ENCODE measurements at places on chromosomes 5 and 9.

- DNase-seq, result no peak
These were observed 239.4 kb upstream of the PIK3R1 start for GRCh38 chr5:67976181-67976580.

- DNase-seq, result no peak
These were observed 4.3 kb downstream of the TRAF2 start for GRCh38 chr9:136890661-136891060.

GRCh38 chr9:89370593-89370992 is 52.3 kb downstream of the SECISBP2 start:
- no peak for DNase-seq

- no peak for DNase-seq
These were observed 15.5 kb upstream of the SMIM23 start for GRCh38 chr5:171770153-171770552.

DNA sequence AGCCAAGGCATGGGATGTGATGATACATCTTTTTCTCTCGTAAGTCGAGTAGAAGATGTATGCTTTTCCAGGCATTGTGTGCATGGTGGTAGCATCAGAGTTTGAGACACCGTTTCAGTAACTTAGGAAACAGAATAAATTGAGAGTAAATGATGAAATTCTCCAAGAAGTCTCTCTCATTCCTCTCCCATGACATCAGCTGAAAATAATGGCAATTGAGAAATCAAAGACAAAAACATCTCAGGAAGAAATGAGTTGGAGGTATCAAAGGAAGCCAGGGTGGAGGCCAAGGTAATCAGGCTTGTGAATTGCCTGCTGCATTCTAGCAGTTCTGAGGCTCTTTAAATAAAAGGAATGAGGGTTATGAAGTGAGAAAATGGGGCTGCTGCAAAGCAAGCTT is 53.9 kb downstream of the SGCD start:
- DNase-seq, result peak; percentile 80

GRCh38 chr5:169431386-169431785 is 130.4 kb upstream of the SLIT3 start:
- no peak for DNase-seq

DNA sequence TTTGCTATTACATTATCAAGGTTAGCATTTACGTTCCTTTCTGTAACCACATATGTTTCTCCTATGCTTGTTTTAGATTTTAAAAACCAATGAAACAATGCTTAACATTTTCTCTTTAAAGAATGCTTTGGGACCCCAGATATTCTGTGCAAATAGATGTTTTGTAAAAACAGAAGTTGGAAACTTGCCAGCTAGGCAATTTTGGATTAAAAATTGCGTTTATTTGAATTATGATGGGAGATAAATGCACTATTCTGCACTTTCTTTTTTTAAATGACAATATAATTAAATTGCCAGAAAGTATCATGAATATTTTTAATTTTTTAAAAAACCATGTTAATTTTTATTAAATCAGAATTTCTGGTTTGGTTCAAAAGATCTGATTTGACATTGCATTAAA is 81.6 kb downstream of the MACIR start:
- no peak for DNase-seq

DNA sequence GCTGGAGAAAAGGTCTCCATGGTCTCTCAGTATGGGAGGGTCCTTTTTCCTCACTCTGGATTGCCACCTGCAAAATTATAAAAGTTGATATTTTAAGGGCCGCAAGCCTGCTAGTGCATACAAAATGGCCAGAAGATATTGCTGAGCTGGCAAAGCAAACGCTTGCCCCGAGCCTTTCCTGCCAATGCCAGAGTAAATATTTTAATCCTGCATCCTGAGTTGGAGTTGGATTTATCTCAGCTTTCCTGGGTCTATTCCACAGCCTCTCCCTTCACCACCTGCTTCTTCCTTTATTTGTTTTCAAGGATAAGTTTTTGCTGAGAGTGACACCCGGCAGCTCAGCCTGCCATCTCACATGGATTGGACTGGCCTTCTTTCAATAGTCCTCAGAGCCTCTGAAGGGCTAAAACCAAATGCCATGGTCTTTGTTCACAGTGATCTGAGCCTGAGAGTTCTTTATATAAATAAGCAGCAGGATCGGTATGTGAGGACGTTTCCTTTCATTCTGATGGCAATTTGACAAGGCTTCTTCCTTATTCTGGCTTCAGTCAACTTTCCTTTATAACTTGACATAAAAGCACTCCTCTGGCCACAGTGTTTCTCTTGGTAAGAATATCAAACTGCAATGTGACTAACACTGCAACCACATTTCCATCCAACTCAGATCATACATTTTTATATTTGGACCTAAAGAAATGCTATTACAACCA is 170.1 kb downstream of the ADAMTS12 start:
- no peak for DNase-seq

GRCh38 chr5:172584638-172585037 is 56.4 kb upstream of the NEURL1B start:
- DNase-seq, result no peak

GRCh38 chr5:73137563-73138530 is 17.5 kb downstream of the TMEM171 start:
- no peak for DNase-seq

DNA sequence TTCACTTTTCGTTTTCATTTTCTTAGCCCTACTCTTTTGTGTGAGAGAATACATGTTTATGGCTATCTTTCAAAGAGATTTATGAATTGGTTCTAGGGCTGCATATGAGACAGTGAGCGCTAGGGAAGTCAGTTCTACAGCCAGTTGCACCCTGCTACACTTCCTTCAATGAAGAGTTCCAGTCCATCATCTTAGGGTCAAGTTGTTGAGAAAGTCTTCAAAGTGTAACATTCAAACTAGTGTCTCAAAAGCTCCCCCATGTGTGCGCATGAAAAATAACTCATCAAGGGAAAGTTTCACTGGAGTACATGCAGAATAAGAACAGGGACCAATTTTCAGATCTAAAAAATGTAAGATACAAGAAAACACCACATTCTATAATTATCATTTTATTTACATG is 317.2 kb downstream of the DEPDC1B start:
- peak; percentile 10 for DNase-seq

GRCh38 chr9:96379461-96379860 is 4.0 kb downstream of the SLC35D2 start:
- DNase-seq, result no peak

DNA sequence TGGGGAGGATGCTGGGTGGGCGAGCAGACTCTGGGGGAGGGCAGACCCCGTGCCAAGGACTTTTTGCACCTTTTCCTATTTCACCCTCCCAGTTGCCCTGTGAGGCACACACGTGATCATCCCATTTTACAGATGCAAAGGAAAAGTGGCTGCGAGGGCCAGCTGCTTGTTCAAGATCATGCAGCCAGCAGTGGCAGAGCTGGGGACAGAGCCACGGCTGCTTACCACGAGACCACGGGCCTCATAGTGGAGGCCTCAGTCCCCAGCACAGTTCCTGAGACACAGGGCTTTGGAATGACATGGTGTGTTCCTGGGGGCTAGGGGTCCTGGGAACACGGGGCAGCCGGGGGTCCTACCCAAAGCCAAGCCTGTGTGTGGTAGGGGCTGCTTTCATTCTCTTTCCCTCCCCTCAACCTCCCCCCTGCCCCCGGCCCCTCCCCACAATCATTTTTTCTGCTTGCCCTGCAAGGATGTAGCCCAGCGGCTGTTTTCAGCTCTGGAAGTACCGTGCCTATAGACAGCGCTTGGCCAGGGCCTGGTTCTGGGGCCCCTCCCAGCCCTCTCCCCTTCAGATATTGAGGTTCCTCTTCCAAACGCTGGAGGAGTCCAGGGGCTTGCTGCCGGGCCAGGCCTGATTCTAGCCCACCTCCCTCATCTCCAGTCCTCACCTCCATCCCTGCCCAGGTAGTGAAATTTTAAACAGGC is 58.5 kb upstream of the IER5L start:
- no peak for DNase-seq

DNA sequence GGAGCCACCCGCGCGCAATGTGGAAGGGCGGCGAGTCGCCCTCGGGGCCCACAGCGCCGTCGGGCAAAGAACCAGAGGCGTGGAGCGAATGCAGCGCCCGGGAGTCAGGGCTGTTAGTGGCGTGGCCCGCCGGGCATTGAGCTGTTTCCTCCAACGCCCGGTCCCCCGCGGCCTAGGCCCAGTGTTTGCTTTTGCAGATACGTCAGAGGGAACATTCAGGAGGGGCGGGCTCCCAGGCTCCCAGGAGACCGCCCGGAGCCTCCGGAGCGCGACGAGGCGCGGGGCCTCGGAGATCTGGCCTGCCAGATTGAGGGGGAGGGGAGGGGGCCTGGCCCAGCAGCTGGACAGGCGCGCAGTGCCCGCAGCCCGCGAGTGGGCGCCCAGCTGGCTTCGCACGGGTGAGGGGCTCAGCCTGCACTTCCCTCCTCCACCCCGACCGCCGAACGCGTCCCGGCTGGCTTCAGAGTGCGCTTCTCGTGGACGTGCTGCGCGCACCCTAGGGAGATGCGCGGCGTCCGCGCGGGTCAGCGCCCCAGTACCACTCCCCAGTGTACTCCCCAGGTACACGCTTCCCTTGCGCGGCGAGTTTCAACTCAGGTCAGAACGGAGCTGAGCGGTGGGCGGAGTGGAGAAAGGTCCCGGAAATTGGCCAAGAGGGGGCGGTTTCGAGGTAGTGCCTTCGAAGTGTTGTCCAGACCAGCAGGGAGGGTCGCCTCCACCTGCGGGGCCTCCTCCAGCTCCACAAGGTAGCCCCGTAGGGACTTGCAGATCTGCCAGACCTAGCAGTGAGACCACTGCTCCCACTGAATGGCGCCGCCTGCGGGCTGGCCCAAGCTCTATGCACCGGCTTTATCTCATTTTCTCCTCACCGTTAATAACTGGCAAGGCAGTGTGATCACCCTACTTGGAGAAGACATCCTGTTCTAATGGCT is 130.4 kb downstream of the TMEM174 start:
- no peak for DNase-seq

GRCh38 chr5:171157276-171157675 is 151.8 kb upstream of the TLX3 start:
- DNase-seq, result no peak

DNA sequence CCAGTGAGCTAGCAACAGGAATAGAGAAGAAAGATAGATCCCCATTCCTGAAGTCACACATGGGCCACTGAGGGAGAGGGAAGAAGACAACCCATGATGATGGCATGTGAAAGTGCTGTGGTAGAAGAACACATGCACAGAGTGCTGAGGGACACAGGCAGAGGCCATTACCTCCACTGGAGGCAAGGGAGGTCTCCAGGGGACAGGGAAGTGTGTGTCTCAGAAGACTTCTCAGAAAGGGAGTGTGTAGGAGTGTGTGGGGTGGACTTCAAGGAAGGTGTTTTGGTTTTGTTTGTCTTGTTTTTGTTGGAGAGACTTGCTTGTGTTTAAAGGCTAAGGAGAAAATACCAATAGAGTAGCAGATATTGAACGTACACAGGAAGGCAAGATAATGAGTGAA is 77.0 kb upstream of the SMARCA2 start:
- DNase-seq, result no peak

- no peak for DNase-seq
These were observed 47.6 kb downstream of the THBS4 start for GRCh38 chr5:80082731-80083100.

GRCh38 chr5:152736906-152737305 is 331.8 kb upstream of the NMUR2 start:
- DNase-seq, result no peak

- DNase-seq, result no peak
These were observed 110.8 kb upstream of the CTSL start for GRCh38 chr9:87615136-87615535.

DNA sequence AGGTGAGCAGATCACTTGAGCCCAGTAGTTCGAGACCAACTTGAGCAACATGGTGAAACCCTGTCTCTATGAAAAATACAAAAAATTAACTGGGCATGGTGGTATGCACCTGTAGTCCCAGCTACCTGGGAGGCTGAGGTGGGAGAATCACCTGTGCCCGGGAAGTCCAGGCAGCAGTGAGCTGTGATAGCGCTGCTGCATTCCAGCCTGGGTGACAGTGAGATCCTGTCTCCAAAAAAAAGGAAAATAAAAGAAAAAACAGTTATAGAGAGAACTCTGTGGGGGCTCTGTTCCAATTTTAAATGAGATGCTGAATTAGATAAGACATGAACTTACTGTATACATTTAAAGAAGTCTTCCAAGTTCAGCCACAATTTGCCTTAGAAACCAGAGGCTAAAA is 44.2 kb downstream of the SLC38A9 start:
- DNase-seq, result no peak

DNA sequence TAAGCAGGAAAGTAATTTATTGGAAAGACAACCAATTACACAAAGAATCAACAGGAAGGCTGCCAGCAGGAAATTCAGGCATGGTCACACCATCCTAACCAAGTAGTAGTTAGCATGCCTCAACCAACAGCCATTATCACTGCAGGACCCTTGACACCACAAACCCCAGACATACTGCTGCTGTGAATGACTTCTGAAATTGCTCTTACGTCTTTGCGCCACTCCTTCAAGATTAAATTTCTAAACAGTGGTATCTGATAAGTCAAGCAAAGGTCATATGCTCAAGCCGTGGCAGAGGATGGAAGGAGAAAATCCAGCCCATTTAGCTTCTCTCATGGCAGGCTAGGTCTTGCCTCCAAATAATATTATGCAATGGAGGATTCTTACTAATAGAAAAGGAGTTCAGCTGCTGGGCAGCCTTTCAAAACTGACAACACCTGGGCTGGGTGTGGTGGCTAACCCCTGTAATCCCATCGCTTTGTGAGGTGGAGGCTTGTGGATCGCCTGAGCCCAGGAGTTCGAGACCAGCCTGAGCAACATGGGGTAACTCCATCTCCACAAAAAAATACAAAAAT is 5.0 kb upstream of the PTGER4 start:
- DNase-seq, result no peak

DNA sequence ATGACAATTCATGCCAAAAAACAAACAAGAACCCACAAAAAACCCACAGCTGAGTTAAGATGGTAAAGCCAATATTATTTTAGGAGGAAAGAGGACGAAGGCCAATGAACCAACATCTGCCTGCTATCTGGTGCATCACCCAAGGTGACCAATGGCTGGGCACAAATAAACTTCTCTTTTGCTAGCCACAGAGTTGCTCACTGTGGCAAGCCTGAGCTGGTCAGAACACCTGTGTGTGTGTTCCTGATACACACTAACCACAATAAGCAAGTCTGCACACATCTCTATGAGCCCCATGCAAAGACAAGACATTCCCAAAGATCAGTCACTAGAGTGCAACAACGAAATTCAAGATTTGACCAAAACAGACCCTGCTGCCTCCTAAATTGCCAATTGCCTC is 63.1 kb downstream of the RNF38 start:
- DNase-seq, result no peak

DNA sequence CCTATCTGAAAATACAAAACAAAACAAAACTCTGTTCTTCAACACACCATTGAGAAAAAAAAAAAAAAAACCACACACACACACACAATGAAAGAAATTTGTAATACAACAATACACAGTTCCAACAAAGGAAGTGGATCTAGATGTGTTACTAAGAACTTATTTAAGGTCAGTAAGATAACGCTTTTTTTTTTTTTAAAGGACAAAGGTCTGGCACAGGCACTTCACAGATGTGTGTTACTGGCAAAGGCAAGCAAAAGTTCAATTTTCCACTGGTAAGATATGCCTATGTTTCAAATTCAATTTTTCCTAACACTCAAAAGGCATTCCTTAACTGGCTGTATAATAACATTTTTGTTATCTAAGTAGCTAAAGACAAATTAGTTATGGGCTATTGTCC is 3.6 kb downstream of the RFK start:
- DNase-seq, result no peak

Data from GM04503 (cell line).